ENCODE measurements at places on chromosomes 13 and 19.
A peak's percentile ranks its signal among the peaks of the same experiment; 100 is the strongest.

DNA sequence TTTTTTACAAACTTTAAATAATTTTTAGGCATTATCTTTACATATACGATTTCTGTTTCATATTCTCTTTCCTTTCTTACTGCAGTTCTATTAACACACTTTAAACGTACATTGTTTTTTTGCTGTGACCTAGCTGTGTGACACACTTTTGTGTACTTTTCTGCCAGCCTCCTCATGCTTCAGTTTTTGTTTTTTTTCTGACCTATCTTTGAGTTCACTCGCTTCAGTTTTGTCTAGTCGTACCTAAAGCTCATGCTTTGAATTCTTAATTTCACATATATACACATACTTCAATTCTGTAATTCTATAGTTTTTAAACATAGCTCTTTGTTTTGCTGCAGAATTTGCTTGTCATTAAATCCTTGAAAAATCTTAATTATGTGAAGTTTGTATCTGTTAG is 150.4 kb downstream of the PDS5B start:
- no peak for DNase-seq

DNA sequence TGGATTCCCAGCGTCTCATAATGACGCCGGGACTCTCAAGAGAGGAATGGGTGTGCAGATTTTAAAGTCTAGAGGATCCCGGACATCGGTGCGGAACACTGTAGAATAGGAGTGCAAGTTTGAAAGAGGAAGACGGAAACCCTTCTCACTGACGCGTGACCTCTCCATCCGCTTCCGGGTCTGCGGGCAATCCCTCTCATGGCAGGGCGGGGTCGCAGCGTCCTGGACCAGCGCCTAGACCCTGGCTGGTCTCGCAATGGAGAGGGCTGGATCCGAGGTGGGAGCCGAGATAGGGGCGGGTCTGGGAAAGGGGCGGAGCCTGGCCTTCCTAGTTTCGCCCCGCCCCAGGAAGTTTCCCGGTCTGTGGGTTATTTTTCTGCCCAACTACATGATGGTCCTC is 4.6 kb upstream of the ZNF845 start:
- DNase-seq, result peak; percentile 2

GRCh38 chr13:104953588-104953987 is 1581.9 kb downstream of the EFNB2 start:
- no peak for DNase-seq

DNA sequence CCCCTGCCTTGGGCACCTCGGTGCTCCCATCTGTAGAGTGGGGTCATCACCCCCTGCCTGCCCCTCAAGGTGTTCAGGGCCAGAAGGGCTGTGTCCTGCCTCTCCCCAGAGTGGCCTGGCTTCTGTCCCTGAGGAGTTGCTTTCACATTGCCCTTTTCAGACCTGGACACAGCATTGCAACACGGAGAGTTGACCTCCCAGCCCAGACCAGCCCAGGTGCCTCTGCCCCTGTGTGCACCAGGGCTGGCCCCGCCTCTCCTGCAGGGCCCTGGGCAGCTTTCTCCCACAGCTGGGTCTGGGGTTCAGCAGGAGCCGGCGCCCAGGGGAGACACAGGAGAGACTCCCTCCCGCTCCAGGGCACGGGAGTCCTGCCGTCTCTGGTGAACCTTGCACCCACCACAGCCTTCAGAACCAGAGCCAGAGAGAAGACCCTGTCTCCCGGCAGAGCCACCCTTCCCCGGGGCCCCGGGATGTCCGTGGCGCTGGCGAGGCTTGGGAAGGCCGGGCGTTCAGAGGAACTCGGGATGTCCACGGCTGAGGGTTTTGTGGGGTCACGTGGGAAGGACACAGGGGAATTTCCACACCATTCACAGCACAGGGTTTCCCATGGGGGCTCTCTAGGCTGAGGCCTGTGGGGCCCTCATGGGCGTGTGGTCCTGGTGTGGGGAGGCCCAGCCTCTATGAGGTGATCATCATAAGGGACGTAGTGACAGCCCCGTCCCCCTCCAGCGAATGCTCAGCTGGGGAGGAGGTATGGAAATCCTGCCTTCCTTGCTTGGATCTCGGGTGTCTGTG is 23.2 kb downstream of the C13orf46 start:
- DNase-seq, result no peak

GRCh38 chr13:50140581-50141374 is 125.5 kb downstream of the KCNRG start:
- no peak for DNase-seq

- DNase-seq, result no peak
Observed at GRCh38 chr19:38031423-38031770, 124.4 kb downstream of the SIPA1L3 start.

GRCh38 chr13:80551650-80552497 is 210.9 kb upstream of the SPRY2 start:
- DNase-seq, result no peak
